ENCODE measurements at places on chromosomes 5 and 9. TPM values are rescaled to one million over a fixed set of nuclear protein-coding genes. Genes with fewer than 3 reads are reported as not detected.

DNA sequence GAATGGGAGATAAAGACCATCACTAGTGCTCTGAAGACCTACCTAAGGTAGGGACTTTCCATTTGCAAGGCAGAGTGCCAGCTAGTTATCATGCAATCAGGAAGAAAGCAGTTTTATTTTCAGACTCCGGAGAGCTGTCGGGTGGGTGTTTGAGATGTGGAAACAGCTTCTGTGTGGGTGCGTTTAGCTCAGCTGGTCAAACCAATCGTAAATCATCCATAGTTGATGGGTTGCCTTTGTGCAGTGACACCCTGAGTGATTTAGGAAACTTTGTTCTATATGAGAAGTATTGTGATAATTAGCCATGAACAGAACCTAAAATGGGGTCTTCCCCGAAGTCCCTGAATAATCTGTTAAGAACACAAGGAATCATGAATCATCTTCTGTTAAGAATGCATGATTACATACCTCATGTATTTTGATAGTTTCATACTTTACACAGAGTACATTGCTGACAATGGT lies 284.3 kb downstream of the ARHGAP26 start:
- no peak for DNase-seq

PCDHGA11 gene
- total RNA-seq, result 8.7 TPM

DNA sequence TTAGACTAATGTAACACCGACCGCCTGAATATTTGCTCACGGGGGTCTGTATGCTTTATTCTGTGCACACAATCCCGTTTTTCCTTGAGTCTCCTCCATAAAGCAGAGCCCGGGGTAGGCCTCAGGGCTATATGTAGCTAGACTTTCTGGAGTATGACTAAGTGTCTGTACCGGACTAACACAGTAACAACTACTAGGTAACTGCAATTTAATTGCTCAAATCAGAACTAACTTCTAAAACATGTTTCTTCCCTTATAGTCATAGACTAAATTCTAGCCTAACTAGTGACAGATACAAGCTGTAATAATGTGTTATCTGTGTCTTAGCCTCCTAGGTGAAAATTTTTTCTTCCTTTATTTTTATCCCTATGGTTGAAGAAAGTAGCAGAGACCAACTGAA lies 2.1 kb downstream of the REEP5 start:
- DNase-seq, result no peak

GRCh38 chr9:112012026-112012902 lies 115.7 kb downstream of the UGCG start:
- peak; percentile 65 for DNase-seq

DNA sequence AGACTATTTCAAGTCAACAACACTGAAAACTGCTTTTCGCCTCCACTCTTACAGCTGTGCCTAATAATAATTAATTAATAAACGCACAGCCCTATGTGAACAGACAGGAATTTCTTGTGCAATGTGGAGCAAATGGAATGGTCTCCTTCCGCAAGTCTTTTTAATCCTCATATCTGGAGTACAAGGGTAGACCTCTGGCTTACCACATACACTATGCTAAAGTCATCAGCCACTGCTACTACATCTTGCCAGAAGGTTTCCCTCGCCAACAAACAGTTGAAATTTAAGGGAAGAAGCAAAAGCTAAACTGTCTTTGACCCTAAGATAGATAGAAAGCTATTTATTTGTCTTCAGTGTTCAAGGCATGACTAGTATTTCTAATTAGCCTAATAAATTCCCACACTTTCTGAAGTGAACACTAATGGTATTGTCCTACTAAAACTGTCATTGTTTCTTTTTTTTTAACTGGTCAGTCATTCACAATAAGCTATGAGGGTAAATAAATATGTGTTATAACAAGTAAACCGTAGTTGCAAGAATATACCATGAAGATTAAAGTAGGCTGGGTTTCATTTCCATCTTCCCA lies 63.9 kb downstream of the GOLPH3 start:
- no peak for DNase-seq

DNA sequence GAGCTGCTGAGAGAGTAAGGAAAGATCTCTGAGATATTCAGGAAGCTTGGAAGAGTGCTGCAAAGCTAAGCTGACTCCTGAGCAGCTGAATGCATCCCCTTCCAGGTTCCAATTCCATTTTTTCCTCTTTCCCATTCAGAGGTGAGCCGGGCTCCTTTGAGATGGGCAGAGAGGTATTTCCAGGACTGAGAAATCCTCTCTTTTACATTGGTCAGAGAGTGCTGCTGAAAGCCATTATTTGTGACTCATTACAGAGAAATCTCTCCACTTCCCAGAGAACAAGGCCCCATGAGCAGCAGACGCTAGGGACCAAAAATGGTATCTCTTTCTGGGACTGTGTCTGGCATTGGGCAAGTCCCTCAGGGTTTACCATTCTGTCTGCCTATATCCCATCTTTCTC lies 3.7 kb downstream of the MCTP1 start:
- no peak for DNase-seq

ABCA2 gene
- 7.9 TPM for total RNA-seq

GRCh38 chr5:6488021-6488420 lies 39.4 kb downstream of the UBE2QL1 start:
- no peak for DNase-seq

GRCh38 chr5:150515446-150515845 lies 7.5 kb downstream of the NDST1 start:
- no peak for DNase-seq

ANKRD55 gene
- 0.33 TPM for total RNA-seq

DNA sequence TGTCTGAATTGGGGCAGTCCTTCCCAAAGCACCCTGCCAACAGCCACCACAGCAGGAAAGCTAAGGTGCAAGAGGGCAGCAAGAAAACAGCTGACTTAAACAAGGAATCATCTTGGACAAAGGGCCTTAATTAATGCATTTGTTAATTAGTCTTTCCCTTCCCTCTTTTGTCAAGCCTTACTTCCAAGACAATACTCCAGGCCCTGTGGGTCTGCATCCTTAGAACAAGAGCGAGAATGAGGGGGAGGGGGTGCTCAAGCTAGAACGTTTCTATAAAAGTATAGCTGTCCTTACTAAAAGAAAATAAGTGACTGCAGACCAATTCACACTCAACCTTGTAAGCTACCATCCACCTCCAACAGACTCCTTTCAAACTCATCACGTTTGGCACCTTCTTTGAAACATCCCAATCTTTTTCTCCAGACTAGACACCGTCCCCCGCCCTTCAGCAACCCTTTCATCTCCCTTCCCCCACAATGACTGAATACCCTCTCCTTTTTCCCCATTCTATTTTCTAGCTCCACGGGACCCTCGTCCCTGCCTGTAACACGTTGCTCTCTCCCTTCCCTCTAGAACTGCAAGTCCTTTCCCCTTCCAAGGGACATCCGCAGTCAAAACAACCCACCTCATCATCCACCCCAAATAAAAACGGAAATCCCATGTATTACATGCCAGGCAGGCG lies 85.7 kb upstream of the RNF38 start:
- no peak for DNase-seq

- DNase-seq, result no peak
Observed at GRCh38 chr9:111161015-111161415, 122.7 kb upstream of the LPAR1 start.

DNA sequence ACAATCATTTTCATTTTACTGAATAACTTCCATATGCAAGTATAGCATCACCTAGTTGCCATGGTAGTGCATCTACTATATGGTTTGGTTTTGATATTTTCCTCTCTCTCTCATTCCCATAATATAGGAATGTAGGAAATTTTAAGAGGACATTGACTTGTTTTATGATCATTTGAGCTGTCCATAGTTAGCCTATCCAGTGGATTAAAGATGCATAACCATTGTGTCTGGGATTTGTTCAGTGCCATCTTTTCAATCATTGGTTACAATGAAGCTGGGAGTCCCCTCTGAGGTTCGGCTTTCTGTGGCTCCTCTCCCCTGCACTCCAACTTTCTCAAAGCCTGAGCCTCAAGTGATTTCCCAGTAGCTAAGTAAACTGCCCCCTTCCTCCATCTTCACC lies 458.5 kb downstream of the RAB3C start:
- no peak for DNase-seq

GRCh38 chr5:81326554-81326953 lies 25.2 kb downstream of the ZCCHC9 start:
- DNase-seq, result no peak

DNA sequence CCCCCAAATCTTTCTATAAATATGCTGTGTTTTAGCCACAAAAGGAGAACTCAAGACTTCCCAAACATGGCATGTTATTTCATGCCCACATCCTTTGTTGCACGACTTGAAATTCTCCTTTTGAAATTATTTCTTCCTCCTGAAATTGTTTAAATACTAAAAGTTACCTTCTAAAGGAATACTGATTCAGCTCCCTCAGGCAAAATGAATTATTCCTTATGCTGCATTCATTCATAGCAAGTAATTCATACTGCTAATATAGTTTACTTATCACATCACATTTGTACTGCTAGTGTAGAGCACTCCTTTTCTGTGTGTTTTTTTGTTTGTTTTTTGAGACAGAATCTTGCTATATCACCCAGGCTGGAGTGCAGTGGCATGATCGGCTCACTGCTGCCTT lies 45.7 kb downstream of the BHMT start:
- DNase-seq, result no peak

GPR150 gene
- 0.20 TPM for total RNA-seq

FOXE1 gene
- total RNA-seq, result not detected

GKAP1 gene
- total RNA-seq, result 2.7 TPM

- DNase-seq, result no peak
Observed at GRCh38 chr5:96172436-96172835, 210.8 kb upstream of the ELL2 start.

DNA sequence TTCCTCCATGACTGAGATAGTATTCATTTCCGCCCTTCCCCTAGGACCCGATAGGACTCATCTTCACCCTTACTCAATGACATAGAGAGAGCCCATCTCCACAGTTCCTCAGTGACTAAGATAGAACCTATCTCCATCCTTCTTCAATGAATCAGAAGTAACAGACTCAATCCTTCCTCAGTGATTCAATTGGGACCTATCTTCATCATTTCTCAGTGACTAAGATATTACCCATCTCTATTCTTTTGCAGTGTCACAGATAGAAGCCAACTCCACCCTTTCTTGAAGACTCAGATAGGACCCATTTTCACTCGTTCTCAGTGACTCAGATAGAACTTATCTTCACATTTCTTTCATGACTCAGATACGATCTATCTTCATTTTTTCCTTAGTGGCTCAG lies 164.6 kb downstream of the FBXO4 start:
- DNase-seq, result no peak

SEMA5A gene
- total RNA-seq, result 0.04 TPM

DNA sequence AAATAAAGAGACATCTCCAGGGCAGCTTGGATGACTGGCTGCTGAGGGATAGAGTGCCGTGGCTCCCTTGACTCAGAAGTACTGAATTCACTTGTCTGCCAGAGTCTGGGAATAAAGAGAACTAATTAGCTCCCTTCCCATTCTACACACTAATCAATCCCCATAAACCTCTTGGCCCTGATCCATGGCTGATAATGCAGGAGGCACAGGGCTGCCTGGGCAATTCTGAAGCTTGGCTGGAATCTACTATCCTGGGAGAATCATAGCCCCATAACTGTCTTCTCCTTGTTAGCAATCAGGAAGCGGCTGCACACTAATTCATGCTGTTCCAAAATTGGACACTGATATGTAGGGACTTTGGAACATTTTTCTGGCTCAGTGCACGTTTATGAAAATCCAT lies 197.7 kb downstream of the PTTG1 start:
- no peak for DNase-seq

GRCh38 chr5:96870094-96871026 lies 5.9 kb upstream of the ERAP2 start:
- DNase-seq, result no peak

SNCAIP gene
- total RNA-seq, result 18.9 TPM

DNA sequence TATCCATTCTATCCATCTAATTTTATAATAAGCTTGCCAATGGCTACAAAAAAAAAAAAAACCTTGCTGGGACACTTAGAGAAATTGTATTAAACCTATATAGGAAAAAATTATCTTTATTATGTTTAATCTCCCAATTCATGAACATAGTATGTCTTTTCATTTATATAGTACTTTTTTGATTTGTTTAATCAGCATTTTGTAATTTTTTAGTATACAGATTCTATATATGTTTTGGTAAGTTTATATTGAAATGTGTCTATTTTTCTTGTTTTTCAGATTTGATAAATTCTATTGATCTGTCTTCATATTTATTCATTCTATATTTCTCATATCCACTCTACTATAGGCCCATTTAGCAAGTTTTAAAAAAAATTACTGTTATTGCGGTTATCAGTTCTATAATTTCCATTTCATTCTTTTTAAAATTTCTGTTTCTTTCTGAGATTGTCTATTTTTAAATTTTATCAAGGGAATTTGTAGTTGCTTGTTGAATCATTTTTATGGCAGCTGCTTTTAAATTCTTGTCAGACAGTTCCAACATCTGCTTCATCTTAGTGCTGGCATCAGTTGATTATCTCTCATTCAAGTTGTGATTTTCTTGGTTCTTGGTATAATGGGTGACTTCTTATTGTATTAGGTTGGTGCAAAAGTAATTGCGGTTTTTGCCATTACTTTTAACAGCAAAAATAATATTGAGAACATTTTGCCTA lies 170.1 kb upstream of the S1PR3 start:
- no peak for DNase-seq

GRCh38 chr9:14418301-14418940 lies 104.5 kb upstream of the NFIB start:
- DNase-seq, result no peak

RNF44 gene
- total RNA-seq, result 3.2 TPM

DNA sequence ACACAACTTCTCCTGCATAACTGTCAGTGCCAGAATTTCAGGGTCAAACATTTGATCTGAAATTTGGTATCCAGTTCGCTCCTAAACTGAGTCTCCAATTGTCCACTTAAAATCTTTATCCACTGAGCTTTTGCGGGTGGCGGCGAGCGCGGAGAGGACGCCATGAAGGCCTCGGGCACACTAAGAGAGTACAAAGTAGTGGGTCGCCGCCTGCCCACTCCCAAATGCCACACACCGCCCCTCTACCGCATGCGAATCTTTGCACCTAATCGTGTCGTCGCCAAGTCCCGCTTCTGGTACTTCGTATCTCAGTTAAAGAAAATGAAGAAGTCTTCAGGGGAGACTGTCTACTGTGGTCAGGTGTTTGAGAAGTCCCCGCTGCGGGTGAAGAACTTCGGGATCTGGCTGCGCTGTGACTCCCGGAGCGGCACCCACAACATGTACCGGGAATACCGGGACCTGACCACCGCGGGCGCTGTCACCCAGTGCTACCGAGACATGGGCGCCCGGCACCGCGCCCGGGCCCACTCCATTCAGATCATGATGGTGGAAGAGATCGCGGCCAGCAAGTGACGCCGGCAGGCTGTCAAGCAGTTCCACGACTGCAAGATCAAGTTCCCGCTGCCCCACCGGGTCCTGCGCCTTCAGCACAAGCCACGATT lies 913.7 kb upstream of the DMAC1 start:
- DNase-seq, result no peak

DNA sequence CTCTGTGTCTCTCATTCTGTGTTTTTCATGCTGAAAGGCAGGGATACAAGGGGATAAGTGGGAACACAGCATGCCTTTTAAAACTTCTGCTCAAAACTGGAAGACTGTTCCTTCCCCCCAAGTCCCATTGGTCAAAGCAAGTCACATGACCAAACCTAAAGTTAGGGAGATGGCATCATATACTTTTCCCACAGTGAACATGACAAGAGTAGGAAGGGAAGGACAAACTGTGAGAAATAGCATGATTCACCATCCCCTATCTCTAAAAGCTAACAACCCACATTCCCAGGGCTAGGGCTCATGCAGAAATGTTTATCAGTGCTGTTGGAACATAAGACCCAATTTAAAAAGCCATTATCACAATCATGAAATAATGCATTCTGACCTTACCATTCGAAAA lies 24.2 kb upstream of the SHISAL2B start:
- DNase-seq, result no peak

LRRC19 gene
- total RNA-seq, result not detected

CBY3 gene
- total RNA-seq, result 0.26 TPM
